ENCODE measurements at places on chromosomes 4 and X. TPM values are rescaled to one million over a fixed set of nuclear protein-coding genes. Genes with fewer than 3 reads are reported as not detected.

Gene RBM47
- polyA plus RNA-seq, result 11.5 TPM

Gene FOXR2
- not detected for polyA plus RNA-seq

Gene GPR173
- polyA plus RNA-seq, result 0.33 TPM

Gene SMIM10L2A
- 1.0 TPM for polyA plus RNA-seq

Gene GAGE12H
- polyA plus RNA-seq, result not detected

Gene CAPN6
- 2.2 TPM for polyA plus RNA-seq

Gene ATP5ME
- polyA plus RNA-seq, result 547 TPM

Gene IL13RA1
- 25.9 TPM for polyA plus RNA-seq

Gene PABPC1L2B
- not detected for polyA plus RNA-seq

Gene CDS1
- polyA plus RNA-seq, result 0.71 TPM

Measured in adipose tissue (tissue), 3 donors.